A549 treated with dexamethasone at 1 μM for 4 hours (cell line): ENCODE measurements at places on chromosomes 4 and X. TPM values are rescaled to one million over a fixed set of nuclear protein-coding genes. Genes with fewer than 3 reads are reported as not detected.

The SNCA gene
- total RNA-seq, result 0.16 to 0.29 TPM (median 0.22 TPM) in 4 of 5 replicates, not detected in the other

The ZAR1 gene
- total RNA-seq, result 0.06 TPM in 1 of 5 replicates, not detected in the others

The HHIP gene
- total RNA-seq, result 0.49 to 1.4 TPM (median 0.66 TPM) in 5 replicates

The FREM3 gene
- not detected in 5 replicates for total RNA-seq

The ATOH1 gene
- total RNA-seq, result not detected in 5 replicates

The APBB2 gene
- total RNA-seq, result 7.7 to 14.3 TPM (median 11.8 TPM) in 5 replicates

The ATP2B3 gene
- 0.07 to 0.15 TPM (median 0.13 TPM) in 5 replicates for total RNA-seq

The INTU gene
- 0.99 to 1.5 TPM (median 1.3 TPM) in 5 replicates for total RNA-seq

The PCDH18 gene
- not detected in 5 replicates for total RNA-seq
